IMR-90 (cell line): ENCODE measurements at places on chromosomes 11 and 22. TPM values are rescaled to one million over a fixed set of nuclear protein-coding genes. Genes with fewer than 3 reads are reported as not detected.

The OR10D3 gene
- total RNA-seq = not detected in 2 replicates

The TMEM191B gene
- total RNA-seq = 0.28 TPM in 1 of 2 replicates, not detected in the other

The MMP7 gene
- not detected in 2 replicates for total RNA-seq

The BARX2 gene
- not detected in 2 replicates for total RNA-seq

The KRTAP5-2 gene
- total RNA-seq = not detected in 2 replicates

The RCOR2 gene
- total RNA-seq = 0.56 and 0.90 TPM in 2 replicates
